Chondrocyte (in vitro differentiated cells): ENCODE measurements at places on chromosomes 7 and 10. TPM values are rescaled to one million over a fixed set of nuclear protein-coding genes. Genes with fewer than 3 reads are reported as not detected.
A peak's percentile ranks its signal among the peaks of the same experiment; 100 is the strongest.

GDI2 gene
- 254 to 259 TPM (median 256 TPM) in 3 replicates for total RNA-seq

TLX1 gene
- total RNA-seq: not detected in 3 replicates

CALHM1 gene
- not detected in 3 replicates for total RNA-seq

TMEM140 gene
- total RNA-seq: not detected in 3 replicates

SEMA3D gene
- total RNA-seq: 1.4 to 7.0 TPM (median 2.0 TPM) in 3 replicates

DLG5 gene
- total RNA-seq: 60.5 to 71.1 TPM (median 62.1 TPM) in 3 replicates

TRIM74 gene
- 0.49 to 0.75 TPM (median 0.60 TPM) in 3 replicates for total RNA-seq

GRCh38 chr7:37833107-37833817 lies 15.1 kb upstream of the NME8 start:
- no peak overlapping the region for H3K27ac ChIP-seq
- DNase-seq: no peak
- H3K4me1 ChIP-seq: peaks cover 8% of the 10 kb centered on the region
- H3K36me3 ChIP-seq: no peaks in the 10 kb centered on the region

GRCh38 chr10:127736915-127737562 lies at the start of gene FOXI2:
FOXI2 (plus strand) TSS chr10:127737185; CDS start chr10:127737274, 89 bp downstream.
- no peak for DNase-seq
- no peaks in the 10 kb centered on the region for H3K36me3 ChIP-seq
- peaks cover 55% of the 10 kb centered on the region for H3K27me3 ChIP-seq

DNA sequence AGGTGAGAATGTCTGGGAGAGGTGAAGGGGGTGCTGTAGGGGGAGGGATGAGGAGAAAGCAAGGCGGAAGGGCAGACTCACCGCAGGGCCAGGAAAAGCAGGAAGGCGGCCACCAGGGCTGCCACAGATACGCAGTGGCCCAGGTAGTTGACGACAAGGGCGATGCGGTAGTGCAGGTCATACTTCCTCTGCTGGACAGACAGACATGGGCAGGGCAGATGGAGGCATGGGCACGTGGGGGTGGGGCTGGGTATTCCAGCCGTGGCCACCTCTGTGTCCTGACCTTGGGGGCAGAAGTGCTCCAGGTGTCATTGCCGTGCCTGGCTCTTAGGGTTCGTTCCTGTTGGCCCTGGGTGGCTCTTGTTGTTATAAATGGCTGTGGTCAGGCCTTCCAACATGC lies 16.8 kb downstream of the CRHR2 start:
- no peaks in the 10 kb centered on the region for H3K4me1 ChIP-seq
- H3K27ac ChIP-seq: no peak overlapping the region
- DNase-seq: peak; percentile 82
- no peaks in the 10 kb centered on the region for H3K36me3 ChIP-seq
- peaks cover 42% of the 10 kb centered on the region for H3K27me3 ChIP-seq
- H3K4me3 ChIP-seq: no peak overlapping the region

- H3K27me3 ChIP-seq: no peaks in the 10 kb centered on the region
- peak within 1 kb of the TSS; percentile 86 for H3K4me3 ChIP-seq
- H3K27ac ChIP-seq: peak within 1 kb of the TSS; percentile 99
- H3K36me3 ChIP-seq: no peaks in the 10 kb centered on the region
Observed at GRCh38 chr10:91409869-91410637, at the start of gene HECTD2. HECTD2 (plus strand) TSS chr10:91410344; CDS start chr10:91410439, 95 bp downstream.

DNA sequence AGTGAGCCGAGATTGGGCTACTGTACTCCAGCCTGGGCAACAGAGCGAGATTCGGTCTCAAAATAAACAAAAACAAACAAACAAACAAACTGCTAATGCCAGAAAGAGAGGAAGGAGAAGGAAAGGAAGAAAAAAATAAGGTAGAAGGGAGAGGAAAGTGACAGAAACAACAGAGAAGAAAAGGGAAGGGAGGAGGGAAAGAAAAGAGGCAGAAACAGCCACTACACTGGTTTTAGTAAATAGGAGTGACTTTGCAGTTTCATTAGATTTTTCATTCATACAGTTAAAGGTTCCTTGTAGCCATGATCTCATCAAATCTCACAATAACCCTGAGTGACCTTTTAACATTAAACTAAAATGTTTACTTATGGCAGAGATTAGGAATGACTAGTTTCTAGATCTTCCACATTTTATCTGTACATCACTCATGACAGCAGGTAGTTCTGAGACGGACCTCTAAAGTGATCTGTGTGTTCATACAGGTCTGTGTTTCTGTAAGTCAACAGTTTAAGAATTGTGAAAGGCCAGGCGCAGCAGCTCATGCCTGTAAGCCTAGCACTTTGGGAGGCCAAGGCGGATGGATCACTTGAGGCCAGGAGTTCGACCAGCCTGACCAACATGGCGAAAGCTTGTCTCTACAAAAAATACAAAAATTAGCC lies 191.3 kb upstream of the KLF14 start:
- H3K27me3 ChIP-seq: no peaks in the 10 kb centered on the region
- H3K4me3 ChIP-seq: no peak overlapping the region
- H3K4me1 ChIP-seq: peaks cover 30% of the 10 kb centered on the region
- DNase-seq: no peak

- no peak overlapping the region for H3K4me3 ChIP-seq
- no peaks in the 10 kb centered on the region for H3K36me3 ChIP-seq
- H3K27ac ChIP-seq: no peak overlapping the region
- H3K4me1 ChIP-seq: no peaks in the 10 kb centered on the region
- DNase-seq: no peak
- H3K27me3 ChIP-seq: no peaks in the 10 kb centered on the region
Observed at GRCh38 chr7:16299853-16300252, 121.5 kb downstream of the CRPPA start.

DNA sequence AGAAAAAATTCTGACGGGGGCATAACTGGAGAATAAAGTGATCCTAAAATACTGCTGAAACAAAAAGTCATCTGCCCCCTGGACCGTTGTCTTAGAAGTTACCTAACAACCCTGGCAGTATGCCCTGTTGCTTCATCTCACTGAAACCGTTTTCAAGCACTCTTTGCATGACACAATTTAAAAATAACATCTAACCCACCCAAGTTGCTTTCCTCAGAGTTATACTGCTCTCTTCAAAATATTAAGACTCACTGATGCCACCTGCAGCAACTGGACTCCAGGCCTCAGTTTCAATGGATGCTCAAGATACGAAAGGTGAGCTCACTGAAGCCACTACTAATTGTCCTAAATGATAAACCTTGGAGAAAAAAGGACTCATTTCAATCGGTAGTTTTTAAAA lies 57.4 kb downstream of the CDK6 start:
- no peaks in the 10 kb centered on the region for H3K27me3 ChIP-seq
- DNase-seq: no peak
- H3K36me3 ChIP-seq: peaks cover 8% of the 10 kb centered on the region
- peak overlapping the region; percentile 86 for H3K27ac ChIP-seq

DNA sequence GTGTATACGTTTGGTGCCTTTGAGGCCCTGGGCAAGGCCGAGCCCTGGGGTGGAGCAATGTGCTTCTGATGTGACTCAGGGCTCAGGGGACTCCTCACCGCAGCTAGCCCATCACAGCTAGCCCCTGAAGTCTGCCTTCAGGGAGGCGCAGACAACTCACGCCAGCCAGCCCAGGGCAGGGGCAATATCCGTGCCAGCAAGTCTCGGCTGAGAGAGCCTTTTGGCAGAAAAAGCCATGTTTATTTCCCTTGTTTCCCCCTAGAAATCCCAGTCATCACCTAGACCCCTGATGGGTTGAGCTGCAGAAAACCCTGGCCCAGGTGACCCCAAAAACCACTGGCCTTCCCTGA lies 90.4 kb downstream of the CHST15 start:
- H3K4me3 ChIP-seq: no peak overlapping the region
- DNase-seq: peak; percentile 72
- peaks cover 18% of the 10 kb centered on the region for H3K36me3 ChIP-seq
- H3K27ac ChIP-seq: no peak overlapping the region

DNA sequence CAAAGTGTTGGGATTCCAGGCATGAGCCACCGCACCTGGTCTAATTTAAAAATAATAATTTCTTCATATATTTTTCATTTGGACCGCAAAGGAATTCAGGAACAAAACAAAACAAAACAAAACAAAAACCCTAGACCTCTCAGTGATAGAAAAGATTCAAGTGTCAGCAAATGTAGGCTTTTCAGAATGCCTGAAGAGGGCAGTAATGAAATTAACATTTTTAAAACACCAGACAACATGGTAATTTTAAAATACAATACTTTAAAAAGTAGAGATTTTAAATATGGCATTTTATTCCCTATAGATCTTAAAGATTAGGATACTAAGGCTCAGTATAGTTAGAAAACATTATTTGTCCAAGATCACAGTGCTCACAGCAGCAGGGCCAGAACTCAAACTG lies 36.6 kb downstream of the DNMBP start:
- peaks cover 14% of the 10 kb centered on the region for H3K36me3 ChIP-seq
- peaks cover 29% of the 10 kb centered on the region for H3K4me1 ChIP-seq
- no peak overlapping the region for H3K4me3 ChIP-seq
- no peak overlapping the region for H3K27ac ChIP-seq

DNA sequence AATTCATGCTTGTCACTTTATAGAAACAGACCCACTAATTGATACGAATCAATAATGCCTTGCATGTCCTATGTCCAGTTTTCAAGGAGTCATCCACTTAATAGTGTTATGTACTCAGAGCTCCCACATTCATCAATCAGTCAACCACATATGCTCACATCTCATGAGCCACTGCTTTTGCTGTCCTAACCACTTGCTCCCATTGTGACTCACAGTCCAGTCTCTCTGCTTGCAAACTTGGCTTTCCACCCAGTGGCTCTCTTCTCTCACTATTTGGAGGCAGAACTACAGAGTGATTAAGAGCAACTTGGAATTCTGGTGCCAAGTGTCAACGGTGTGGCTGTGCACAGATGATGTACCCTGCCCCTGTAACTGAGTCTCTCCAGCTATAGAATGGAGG lies 166.0 kb downstream of the SNX13 start:
- H3K27me3 ChIP-seq: no peaks in the 10 kb centered on the region
- H3K4me1 ChIP-seq: peaks cover 6% of the 10 kb centered on the region
- H3K36me3 ChIP-seq: no peaks in the 10 kb centered on the region

DNA sequence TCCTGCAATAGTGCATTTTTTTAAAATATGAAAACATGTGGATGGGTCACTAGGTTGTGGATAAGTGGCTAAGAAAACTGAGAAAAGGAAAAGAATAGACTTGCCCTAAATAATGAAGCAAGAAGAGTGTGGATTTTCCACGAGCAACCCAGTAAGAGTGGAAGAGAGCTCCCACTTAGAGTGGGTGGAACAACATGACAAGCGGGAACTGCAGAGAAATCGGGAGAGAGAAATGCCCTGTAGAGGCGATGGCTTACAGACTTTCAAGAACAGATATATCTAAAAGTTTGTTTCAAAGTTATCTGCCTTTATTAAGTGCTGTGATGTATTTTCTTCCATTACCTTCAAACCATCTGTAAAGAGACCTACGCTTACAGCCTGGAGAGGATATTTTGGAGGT lies 26.1 kb upstream of the NRG3 start:
- H3K27me3 ChIP-seq: peaks cover 8% of the 10 kb centered on the region
- H3K27ac ChIP-seq: no peak overlapping the region
- no peaks in the 10 kb centered on the region for H3K36me3 ChIP-seq
- DNase-seq: no peak
- no peaks in the 10 kb centered on the region for H3K4me1 ChIP-seq

DNA sequence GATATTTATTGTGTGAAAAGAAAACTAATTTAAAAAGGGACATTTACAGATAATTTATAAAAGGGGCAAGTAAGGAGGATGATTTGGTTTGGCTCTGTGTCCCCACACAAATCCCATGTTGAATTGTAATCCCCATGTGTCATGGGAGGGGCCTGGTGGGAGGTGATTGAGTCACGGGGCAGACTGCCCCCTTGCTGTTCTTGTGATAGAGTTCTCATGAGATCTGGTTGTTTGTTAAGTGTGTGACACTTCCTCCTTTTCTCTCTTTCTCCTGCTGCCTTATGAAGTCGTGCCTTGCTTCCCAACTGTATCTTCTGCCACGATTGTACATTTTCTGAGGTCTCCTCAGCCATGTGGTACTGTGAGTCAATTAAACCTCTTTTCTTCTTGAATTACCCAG lies 171.0 kb upstream of the SEMA3E start:
- DNase-seq: no peak
- no peak overlapping the region for H3K4me3 ChIP-seq
- peaks cover 8% of the 10 kb centered on the region for H3K4me1 ChIP-seq
- H3K36me3 ChIP-seq: no peaks in the 10 kb centered on the region
- H3K27ac ChIP-seq: no peak overlapping the region
- H3K27me3 ChIP-seq: no peaks in the 10 kb centered on the region

DNA sequence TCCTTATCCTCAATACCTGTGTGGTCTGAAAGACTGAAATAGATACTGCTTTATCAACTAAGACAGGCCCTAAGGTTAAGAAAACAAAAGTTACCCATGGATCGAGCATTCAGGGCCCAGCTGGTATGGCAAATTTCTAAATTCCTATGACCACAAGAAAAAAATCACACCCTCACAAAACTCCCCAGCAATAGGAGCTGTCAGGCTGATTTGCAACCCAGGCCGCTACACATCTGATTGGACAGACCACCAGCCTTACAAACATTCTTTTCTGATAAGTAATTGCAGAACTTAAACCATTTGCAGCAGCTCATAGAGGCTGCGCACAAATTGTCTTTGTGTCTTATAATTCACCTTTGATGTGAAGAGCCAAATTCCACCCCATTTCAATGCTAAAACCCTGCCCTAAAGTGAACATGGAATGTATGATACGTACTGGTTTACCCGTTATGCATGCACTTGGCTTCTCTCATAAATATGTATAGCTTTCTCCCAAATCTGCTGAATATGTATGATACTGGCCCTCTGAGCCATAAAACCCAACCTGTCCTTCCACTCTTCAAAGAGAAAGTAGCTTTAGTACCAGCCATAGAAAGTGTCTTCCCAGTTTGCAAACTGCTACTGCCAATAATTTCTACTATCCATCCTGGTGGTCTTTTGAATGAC lies 842.5 kb downstream of the GRID1 start:
- H3K27me3 ChIP-seq: peaks cover 2% of the 10 kb centered on the region
- no peak overlapping the region for H3K27ac ChIP-seq
- peaks cover 3% of the 10 kb centered on the region for H3K36me3 ChIP-seq
- H3K4me3 ChIP-seq: no peak overlapping the region
- DNase-seq: no peak

GRCh38 chr7:103929901-103930311 lies 59.6 kb downstream of the RELN start:
- no peak for DNase-seq
- H3K36me3 ChIP-seq: no peaks in the 10 kb centered on the region
- H3K4me1 ChIP-seq: no peaks in the 10 kb centered on the region
- H3K27me3 ChIP-seq: peaks cover 13% of the 10 kb centered on the region
- H3K4me3 ChIP-seq: no peak overlapping the region
- no peak overlapping the region for H3K27ac ChIP-seq

- H3K27me3 ChIP-seq: no peaks in the 10 kb centered on the region
- H3K27ac ChIP-seq: no peak overlapping the region
- no peak for DNase-seq
- H3K36me3 ChIP-seq: no peaks in the 10 kb centered on the region
- H3K4me1 ChIP-seq: peaks cover 30% of the 10 kb centered on the region
Observed at GRCh38 chr10:51394039-51394438, 305.4 kb downstream of the CSTF2T start.

GRCh38 chr7:28629216-28629842 lies 217.0 kb downstream of the CREB5 start:
- no peak overlapping the region for H3K27ac ChIP-seq
- peaks cover 2% of the 10 kb centered on the region for H3K36me3 ChIP-seq
- no peak overlapping the region for H3K4me3 ChIP-seq
- peaks cover 4% of the 10 kb centered on the region for H3K27me3 ChIP-seq
- H3K4me1 ChIP-seq: peaks cover 43% of the 10 kb centered on the region
- DNase-seq: no peak
